8988T (cell line): ENCODE measurements at places on chromosomes 11 and 22.

DNA sequence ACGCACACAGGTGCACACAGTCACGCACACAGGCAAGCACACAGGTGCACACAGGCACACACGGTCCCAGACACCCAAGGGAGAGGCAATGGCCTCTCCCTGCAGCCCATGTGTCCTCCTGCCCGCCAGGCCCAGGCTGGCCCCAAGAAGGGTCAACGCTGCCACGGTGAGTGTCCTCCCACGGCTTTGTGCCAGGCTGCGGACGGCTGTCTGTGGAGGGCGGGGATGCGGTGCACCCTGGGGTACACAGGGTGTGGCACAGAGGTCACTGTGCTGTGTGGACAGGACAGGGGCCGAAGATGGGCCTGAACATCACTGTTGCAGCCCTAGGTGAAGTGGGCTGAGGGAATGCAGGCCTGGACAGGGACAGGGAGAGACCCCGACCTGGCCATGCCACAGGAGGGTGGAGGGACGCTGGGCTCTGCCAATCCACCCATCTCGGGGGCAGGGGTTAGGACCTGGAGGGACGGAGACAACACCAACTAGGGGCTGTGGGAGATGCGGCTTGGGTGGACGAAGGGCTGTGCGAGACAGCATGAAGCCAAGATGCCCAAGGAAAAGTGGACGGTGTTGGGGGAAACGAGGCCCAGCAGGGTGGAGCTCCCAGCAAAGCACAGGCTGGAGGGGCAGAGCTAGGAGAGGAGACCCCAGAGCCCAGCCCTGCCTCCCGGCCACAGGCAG is 523.8 kb downstream of the BRD1 start:
- DNase-seq, result no peak

DNA sequence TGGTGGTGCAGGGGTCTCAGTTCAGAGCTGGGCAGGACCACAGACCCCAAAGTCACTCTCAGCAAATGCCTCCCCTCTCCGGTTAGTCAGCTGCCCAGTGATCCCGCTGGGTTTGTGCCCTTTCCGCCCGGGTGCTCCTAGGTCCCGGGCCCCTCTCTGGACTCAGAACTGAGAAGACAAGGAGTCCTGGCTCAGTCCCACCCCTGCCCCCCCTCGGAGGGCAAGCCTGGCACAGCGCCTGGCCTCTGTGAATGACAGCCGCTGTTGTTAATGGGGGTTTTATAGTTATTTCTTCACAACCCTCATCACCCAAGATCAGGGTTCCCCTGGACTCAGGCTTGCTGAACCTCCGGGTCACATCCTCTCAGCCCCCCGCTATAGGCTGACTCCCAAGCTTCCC is 47.6 kb downstream of the ELFN2 start:
- DNase-seq, result no peak

DNA sequence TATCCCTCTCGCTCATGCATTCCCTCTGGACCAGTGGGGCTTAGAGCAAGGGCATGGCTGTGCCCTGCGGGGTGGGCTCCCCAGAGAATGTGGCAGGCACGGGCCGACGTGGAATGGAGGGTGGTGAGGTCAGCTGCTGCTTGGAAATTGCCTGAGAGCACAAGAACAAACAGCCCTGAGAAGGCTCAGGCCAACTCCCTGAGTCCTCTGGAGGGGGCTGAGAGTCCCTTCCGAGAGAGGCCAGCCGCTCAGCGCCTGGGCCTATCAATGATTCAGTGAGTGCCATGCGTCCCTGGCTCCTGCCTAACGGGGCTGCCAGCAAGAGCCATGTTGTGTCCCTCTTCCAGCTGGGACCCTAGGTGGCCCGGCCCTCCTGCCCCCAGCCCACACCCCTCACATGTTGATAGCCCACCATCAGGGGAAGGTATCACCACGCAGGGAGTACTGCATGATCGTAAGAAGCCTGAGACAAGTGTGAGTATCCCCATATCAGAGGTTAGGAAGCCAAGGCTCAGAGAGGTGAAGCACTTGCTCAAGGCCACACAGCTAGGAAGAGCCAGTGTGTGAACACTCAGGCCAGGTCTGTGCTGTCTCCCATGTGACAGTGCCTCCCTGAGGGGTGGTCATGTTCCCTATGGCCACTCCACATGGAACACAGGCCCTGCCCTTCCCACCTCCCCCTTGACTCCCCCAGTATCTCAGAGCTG is 55.8 kb downstream of the NECTIN1 start:
- DNase-seq, result no peak

DNA sequence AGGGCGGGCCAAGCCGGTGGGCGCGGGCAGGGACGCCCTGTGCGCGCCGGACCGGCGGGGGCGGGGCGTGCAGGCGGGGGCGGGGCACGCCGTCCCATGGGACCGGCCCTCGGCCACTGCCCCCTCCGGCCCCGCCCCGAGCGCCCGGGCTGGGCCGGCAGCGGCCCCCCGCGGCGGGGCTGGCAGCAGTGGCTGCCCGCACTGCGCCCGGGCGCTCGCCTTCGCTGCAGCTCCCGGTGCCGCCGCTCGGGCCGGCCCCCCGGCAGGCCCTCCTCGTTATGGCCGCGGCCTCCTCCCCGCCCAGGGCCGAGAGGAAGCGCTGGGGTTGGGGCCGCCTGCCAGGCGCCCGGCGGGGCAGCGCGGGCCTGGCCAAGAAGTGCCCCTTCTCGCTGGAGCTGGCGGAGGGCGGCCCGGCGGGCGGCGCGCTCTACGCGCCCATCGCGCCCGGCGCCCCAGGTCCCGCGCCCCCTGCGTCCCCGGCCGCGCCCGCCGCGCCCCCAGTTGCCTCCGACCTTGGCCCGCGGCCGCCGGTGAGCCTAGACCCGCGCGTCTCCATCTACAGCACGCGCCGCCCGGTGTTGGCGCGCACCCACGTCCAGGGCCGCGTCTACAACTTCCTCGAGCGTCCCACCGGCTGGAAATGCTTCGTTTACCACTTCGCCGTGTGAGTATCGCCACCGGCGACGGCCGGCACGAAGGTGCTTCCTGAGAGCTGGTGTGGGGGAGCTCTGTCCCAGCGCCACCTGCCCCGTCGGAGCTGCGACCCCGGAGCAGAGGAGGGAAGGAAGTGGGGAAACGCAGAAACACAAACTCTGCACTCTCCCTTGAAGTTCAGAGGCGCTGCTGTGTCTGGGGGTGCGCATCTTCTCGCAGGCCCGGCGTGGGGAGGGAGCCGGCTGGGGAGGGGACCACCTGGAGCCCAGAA is at the start of gene KCNQ1:
KCNQ1 (plus strand) TSS at position 188 of the 925 bp plus-strand sequence; CDS start at position 279, 91 bp downstream.
- DNase-seq, result peak; percentile 99

- no peak for DNase-seq
These were observed 11.8 kb downstream of the SMPD1 start for GRCh38 chr11:6402061-6402470.

DNA sequence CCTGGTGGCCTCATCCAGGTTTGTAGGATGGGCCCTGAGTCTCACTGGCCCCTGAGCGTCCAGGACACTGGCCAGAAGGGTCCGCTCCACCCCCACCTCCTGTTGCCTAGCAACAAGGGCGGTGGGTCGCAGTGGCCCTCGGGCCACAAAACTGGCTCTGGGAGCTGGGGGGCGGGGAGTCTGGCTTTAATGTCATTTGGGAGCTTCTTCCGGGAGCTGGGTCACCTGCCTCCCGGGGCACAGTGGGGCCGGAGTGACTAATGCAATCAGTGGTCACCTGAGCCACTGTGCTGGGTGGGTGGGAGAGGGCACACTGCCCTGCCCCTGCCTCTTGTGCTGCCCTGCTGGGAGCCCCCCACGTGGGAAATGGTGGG is 2.6 kb downstream of the TH start:
- no peak for DNase-seq

DNA sequence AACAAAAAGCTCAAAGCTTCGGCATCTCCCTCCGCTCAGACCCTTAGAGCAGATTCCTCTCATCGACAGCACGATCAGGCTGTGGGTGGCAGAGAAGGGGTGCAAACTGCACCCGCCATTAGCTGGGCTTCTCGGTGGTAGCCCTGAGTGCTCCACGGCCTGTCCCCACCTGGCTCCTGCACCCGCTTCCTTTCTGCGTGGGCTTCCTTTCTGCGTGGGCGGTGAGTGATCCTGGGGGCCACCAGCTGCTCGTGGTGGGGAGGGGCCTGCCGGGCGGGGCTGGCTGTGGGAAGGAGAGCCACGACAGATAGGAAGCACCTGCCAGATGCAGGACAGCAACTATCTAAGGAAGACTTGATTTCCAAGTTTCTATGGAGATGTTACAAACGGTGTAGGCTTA is 55.0 kb downstream of the BRD1 start:
- no peak for DNase-seq

GRCh38 chr11:86248609-86249008 is 4.1 kb downstream of the EED start:
- no peak for DNase-seq

DNA sequence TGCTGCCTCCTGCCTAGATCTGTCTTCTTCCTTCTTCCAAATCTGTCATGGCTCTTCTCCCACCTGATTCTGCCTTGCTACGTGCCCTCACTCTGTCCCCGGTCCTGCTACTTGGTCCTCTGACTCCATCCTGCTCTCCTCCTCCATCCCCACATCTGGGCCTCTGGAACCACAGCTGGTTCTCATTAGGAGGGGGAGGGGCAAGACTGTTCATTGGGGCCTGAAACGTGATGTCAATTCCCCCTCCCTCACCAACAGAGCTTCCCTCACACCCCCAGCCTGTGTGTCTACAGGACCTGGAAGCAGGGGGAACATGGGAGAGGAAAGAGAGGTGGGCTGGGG is 9.1 kb downstream of the DCHS1 start:
- DNase-seq, result no peak

GRCh38 chr11:11078344-11079086 is 220.7 kb upstream of the ZBED5 start:
- no peak for DNase-seq

DNA sequence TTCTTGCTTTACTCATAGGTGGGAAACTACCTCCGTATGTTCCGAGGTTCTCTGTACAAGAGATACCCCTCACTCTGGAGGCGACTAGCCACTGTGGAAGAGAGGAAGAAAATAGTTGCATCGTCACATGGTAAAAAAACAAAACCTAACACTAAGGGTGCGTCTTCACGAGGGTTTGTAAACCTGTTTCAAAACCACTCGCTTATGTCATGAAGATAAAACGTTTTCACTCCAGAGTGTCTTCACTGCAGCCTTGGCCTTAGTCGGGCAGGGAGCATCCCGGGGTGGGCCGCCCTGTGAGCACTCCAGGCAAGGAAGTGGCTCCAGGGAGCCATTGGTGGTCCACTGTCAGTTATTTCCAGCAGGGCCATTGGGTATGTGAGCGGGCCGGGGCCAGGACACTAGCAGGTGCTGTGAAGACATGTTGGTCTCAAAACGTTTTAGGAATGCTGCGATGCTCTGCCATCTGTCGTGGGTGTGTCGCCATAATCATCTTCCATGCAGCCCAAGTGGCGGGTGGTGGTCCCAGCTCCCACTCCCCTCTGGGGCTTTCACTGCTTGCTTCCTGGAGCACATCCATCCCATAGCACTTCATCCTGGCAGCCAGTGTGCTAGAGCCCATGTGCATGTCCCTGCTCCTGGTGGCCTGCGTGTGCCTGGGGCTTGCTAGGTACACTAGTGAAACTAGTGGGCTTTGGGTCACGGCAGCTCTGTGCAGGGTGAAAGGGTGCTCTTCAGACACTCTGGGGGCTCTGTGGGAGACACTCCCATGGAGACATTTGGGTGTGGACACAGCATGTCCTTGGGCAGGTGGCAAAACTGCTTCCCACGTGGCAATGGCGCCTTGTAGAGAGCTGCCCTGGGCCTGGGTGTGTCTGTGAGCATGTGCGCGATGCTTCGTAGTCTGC is 5.2 kb downstream of the SMARCB1 start:
- DNase-seq, result no peak

- no peak for DNase-seq
These were observed 198.5 kb downstream of the BRD1 start for GRCh38 chr22:49629261-49629570.

DNA sequence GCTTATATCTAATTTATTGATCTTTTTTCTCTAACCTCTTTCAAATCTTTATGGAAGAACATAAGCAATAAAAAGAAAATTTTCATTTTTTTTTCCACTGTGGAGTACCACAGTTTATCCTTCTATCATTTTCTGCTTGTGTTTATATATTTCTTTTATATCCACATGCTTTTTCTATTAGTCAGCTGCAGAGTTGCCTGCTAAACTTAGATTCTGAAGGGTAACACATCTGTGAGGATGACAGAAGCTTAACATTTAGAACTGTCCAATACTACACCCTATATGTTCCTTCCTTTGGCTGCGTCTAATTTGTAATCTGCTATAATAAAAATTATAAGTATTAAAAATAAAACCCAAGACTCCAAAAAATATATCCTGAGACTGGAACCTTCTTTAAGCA is 20.8 kb downstream of the CCDC90B start:
- DNase-seq, result no peak

DNA sequence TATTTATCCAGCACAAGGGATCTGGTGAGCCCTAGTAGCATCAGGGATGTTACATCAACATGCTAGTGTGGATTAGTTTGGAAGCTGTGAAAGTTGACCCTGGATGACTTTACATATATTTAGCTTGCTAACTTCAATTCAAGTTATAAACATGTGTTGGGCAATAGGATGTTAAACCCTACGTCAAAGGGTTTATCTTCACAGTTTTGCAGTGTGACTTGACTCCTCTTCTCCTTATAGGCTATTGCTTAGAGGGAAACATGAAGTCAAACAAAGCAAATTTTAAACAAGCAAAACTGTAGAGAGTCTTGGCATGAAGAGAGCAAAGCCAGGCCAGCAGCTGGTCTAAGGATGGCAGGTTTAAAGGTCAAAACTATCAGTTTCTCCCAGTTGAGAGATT is 11.3 kb upstream of the CTSC start:
- DNase-seq, result no peak

GRCh38 chr11:65205602-65205967 is 23.9 kb downstream of the CAPN1 start:
- no peak for DNase-seq

DNA sequence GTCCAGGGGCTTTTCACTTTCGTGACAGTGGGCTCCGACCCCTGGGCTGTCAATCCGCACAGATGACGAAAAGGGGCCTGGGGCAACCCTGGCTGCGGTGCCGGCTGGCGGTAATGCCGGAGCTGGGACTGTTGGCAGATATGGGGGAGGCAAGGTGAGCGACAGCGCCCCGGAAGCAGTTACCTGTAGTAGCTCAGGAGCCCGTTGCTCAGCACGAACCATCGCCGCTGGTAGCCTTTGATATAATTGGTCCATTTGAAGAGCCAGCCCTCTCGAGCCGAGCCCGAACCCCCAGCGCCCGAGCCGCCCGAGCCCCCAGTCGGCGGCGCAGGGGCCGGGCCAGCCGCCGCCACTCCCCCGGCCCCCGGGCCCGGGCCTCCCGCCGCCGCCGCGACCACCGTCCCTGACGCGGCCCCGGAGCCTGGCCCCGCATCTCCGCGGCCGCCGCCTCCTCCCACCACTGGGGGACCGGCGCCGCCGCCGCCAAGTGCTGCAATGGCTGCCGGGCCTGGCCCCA is 396 bp downstream of the OSBP start:
- DNase-seq, result peak; percentile 30

- no peak for DNase-seq
These were observed 1.2 kb downstream of the GLB1L3 start for GRCh38 chr11:134277183-134278001.
